CD4-positive, alpha-beta T cell treated with Interleukin-4 for 4 hours (primary cell): ENCODE measurements at places on chromosomes 4 and X.
A peak's percentile ranks its signal among the peaks of the same experiment; 100 is the strongest.

DNA sequence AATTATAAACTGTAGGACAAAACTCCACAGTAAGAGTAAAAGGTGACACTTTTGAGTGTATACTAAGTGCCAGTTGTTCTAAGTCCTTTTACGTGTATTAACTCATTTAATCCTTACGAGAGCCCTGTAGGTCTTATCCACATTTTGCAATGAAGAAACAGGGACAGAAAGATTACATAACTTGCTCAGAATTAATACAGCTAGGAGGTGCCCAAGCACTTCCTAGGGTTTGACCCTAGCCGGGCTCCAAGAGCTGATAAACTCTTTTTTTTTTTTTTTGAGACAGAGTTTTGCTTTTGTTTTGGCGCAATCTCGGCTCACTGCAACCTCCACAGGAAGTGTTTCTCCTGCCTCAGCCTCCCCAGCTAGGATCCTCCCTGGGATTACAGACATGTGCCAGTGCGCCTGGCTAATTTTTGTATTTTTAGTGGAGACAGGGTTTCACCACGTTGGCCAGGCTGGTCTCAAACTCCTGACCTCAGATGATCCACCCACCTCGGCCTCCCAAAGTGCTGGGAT is 110.4 kb downstream of the UBE2K start:
- DNase-seq, result no peak

DNA sequence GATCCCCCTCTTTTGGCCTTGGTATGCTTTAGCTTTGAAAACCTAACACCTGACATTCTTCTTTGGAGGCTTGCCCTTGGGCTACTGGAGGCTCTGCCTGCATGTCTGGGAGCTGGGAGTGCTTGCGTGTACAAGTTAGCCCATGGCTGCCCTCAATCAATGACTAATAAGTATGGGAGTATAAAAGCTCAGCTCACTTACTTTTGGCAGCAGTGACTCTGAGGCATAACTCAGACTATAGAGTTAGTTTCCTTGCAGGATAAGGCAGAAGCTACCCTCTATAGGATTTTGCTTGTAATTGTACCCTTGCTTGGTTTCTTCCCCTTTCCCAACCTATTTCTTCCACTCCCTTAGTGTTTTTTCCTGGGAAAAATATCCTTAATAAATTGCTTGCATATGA is 247.9 kb downstream of the PPP1R2C start:
- DNase-seq, result no peak

GRCh38 chrX:11254417-11255109 is 38.6 kb upstream of the AMELX start:
- no peak for DNase-seq

- no peak for DNase-seq
Measured at GRCh38 chr4:134320048-134320447, 118.5 kb upstream of the PABPC4L start.

DNA sequence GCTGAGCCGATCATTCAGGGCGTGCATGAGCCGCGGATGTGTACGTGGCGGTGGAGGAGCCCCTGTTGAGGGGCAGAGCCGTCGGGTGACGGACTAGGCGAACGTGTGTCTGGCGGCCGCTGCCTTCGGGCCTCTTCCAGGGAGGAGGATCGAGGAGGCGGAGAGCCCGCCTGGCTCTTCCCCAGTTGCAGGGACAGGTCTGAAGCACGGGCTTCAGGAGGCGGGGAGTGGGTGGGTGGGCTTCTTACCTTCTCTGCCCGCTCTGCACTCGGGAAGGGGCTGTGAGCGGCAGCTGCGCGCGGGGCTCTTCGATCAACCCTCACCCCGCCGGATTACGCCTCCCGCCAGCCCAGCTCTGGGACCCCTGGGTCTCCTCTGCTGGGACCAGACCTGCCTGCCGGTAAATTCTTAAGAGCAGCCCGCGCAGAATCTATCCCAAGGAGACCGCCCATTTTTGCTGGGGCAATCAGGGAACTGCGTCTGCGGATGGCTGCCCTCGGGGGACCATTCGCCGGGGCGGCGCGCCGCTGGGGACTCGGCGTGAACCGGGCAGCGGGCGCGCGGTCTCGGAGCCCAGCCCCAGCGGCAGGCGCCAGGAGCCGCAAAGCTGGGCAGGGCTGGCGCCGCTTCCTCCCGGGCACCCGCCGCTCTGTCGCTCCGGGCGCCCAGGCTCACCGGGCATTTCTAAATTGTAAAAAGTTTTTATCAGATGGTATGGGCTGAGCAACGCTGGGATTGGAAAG is 4.9 kb downstream of the PLAC8 start:
- DNase-seq, result peak; percentile 16
